NCI-H1092 (cell line): ENCODE measurements at places on chromosomes 2 and 18.

DNA sequence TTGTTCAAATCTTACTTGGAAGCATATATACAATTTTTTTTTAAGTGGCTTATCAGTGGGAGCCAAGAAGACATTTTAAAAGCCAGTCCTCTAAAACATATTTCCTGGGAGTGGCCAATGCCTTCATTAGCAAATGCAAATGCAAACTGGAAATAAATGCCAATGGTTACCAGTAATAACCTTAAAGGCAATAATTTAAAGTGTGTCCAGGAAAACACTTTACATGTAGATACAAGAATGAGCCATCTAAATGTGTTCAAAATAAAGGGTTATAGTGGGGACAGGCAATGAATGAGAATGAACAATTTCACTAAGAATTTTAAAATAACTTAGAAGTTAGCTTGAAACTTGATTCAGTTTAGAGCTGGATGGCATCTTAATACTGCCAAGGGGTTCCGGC lies 64.2 kb downstream of the FARSB start:
- DNase-seq, result no peak

- DNase-seq, result no peak
Measured at GRCh38 chr2:136133586-136133985, 15.6 kb upstream of the CXCR4 start.

GRCh38 chr18:14179306-14179705 lies 47.1 kb upstream of the ZNF519 start:
- no peak for DNase-seq

GRCh38 chr2:209633911-209634310 lies 137.7 kb upstream of the UNC80 start:
- DNase-seq, result no peak

- no peak for DNase-seq
Measured at GRCh38 chr2:7510353-7510752, 593.1 kb downstream of the RNF144A start.

DNA sequence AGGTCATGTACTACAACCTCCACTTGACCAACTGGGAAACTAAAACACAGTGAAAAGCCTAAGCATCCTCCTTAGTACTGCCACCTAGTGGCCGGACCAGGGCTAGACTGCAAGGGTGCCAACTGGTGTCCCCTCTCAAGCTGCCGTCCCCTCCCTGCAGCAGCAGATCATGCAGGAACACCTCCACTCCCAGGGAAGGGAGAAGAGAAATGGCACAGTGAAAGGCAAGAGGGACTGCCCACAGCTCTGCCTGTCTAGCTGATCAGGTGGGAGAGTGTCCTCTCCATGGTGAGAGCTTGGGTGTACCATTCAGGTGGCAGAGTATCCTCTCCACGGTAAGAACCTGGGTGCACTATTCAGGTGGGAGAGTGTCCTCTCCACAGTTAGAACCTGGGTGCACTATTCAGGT lies 78.1 kb downstream of the AAK1 start:
- DNase-seq, result no peak
